ENCODE measurements at places on chromosomes 3 and 15. TPM values are rescaled to one million over a fixed set of nuclear protein-coding genes. Genes with fewer than 3 reads are reported as not detected.
A peak's percentile ranks its signal among the peaks of the same experiment; 100 is the strongest.

DNA sequence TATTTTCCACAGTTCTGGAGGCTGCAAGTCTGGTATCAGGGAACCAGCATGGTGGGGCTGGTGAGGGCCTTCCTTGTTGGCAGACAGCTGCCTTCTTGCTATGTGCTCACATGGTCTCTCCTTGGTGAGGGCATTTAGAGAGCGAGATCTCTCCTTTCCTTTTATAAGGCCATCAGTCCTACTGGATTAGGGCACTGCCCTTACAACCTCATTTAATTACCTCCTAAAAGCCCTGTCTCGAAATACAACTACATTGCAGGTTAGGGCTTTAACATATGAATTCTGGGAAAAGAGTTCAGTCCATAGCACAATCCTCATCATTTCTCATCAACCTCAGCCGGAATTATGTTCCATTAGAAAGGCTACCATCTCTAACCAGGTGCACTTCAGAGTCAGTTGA lies 21.9 kb downstream of the ISL2 start:
- no peak for DNase-seq

DNA sequence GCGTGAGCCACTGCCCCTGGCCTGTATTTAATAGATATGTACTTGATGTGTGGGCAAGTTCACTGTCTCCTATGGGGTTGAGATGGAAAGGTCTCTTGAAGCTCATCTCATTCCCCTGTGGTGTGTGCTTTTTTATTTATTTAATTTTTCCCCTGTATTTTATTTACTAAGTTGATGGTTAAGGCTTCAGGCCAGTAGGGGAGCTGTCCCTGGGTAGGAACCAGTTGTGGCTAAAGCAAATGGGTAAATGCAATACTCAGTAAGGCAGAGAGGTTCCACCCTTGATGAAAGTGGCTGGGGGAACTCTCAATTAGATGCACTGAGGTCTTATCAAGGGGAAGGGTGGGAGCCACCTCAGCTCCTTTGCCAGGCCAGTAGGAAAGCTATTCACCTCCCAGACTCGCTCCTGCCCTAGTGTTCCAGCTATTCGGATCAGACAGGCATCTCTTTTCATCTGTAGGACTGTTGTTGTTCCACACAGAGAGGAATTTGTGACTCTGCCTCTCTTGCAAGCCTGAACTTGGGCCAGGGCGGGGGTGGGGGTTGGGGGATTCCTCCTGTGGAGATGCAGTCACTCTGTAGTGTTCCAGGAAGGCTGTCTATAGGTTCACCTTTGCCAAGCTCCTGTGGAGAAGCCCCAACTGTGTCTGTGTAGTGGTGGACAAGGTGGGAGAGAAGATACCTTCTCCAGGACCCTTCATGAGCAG lies 26.1 kb downstream of the PCCB start:
- no peak for DNase-seq

DNA sequence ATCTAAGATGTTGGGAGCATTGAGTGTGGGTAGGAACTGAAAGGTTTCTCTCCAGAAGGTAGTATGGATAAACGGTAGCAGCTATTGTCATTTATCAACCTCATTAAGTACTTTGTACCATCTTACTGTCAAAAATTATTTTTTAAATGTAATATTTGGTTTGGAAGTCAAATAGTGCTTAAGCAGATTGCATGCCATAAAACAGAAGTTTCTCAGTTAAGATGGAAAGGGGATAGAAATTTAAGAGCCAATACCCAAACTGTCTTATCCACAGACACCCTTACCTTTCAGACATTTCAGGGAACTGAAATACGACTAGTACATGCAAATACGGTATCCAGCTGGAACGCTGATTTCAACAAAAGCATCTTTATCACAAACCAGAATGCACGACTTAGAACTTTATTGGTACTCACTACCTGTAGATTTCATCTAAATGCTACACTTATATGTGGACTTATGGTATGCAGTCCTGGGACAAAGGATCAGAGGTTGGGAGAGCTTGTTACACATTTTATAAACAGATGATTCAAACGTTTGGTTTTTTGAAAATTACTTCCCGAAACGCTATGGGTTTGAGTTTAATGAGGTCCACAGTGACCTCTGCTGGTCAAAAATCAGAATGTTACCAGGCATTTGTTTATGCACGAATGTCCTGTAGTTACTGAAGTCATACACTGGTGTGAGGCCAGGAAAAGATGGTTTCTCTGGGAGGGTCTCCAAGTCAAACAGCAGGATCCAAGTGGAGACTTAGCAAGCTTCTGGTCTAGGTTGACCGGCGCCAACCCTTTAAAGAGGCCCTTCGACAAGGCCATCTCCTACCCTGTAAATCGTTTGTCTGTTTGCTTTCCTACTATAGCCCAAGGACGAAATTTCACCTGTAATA lies 45.7 kb upstream of the DUT start:
- peak; percentile 49 for DNase-seq

DNA sequence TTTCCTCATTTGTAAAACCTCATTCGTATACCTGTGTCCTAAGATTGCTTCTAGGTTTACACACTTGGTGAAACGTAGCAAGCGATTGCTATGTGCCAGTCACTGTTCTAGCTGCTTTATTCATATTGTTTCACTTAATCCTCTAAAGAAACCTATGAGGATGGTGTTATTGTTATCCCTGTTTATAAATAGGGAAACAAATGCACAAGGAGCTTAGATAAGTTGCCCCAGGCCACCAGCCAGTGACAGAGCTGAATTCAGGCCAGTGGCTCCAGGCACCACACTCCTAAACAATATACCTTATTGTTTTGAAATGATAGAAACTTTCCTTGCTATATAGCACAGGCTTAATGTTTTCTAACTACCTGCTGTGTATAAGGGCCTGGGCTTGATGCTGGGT lies 44.0 kb downstream of the LPP start:
- no peak for DNase-seq

GRCh38 chr3:132038198-132038825 lies 3.5 kb upstream of the CPNE4 start:
- DNase-seq: no peak

DNA sequence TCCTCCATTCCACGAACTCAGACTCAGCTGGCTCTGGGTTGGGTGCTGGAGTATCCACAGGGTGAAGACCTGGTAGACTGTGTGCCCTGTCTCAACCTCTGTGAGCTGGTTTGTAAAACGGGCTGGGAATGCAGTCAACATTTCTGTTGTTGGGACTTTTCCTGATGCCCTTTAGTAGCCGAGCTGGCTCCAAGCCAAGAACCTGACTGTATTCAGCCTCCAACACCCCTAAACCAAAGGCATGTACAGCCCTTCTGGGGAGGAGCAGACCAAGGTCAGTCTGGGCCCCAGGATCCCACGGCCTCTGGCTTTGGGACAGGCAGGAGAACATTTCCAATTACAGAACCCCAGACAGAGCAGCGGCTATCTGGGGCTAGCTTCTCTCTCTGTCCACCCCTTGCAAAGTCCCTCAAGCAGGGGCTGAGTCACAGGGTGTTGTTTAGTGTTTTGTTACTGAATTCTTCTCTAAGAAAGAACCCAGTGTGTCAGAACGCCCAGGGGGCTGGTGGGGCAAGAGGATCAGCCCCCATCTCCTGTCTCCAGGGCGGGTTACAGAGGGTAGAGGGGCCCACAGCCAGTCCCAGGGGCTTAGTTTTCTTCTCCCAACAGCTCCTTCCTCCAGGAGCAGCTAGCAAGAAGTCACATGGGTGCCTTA lies 56.8 kb upstream of the SLC6A6 start:
- DNase-seq: no peak

DNA sequence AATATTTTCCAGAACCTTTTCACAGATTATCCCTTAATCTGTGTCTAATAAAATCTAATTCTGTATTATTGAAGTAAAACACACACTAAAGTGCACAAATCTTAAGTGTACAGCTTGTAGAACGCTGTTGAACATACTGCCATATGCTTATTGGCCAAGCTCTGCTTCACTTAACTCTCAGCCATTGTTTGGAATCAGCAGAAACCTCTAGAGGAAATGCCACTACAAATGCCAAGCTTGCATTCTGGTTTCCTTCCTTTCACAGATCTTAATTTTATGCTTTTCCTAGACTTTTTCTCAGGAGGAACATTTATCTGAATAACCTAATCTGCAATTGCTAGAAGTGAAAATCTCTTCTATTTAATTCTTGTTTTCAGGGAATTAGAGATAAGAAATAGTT lies 10.1 kb downstream of the MNS1 start:
- DNase-seq: no peak

- no peak for DNase-seq
Measured at GRCh38 chr15:45670091-45670490, 35.3 kb downstream of the SQOR start.

Gene SLC24A5
- total RNA-seq: 0.18 TPM

Gene CAV3
- not detected for total RNA-seq

Gene CHRM5
- 0.27 TPM for total RNA-seq

Gene MNS1
- 3.9 TPM for total RNA-seq

All from cerebellum (tissue), 4 donors.